ENCODE measurements at places on chromosomes 2 and 18. TPM values are rescaled to one million over a fixed set of nuclear protein-coding genes. Genes with fewer than 3 reads are reported as not detected.

ANKRD53 gene
- total RNA-seq = 0.33 TPM

DNA sequence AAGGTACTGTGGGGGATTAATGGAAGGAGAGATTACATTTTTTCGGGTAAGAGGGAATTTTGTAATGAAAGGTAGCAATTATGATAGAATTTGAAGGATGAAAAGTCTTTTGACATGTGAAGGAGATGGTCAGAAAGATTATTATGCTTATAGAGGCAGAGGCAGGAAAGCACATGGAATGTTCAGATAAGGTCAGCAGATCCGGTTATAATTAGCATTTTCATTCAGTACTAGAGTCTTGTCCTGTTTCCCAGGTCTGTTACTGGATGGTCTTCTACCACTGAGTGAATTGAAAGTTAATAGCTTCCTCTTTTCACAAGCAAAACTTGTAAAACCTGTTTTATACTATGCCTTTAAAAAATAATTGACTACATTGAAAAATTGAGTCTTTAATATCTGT is 116.9 kb downstream of the PHLPP1 start:
- H3K27ac ChIP-seq = no peak overlapping the region
- DNase-seq = no peak
- peaks cover 10% of the 10 kb centered on the region for H3K36me3 ChIP-seq
- H3K4me1 ChIP-seq = peaks cover 28% of the 10 kb centered on the region
- H3K4me3 ChIP-seq = no peak overlapping the region

TMEM37 gene
- total RNA-seq = 2.4 TPM

DNA sequence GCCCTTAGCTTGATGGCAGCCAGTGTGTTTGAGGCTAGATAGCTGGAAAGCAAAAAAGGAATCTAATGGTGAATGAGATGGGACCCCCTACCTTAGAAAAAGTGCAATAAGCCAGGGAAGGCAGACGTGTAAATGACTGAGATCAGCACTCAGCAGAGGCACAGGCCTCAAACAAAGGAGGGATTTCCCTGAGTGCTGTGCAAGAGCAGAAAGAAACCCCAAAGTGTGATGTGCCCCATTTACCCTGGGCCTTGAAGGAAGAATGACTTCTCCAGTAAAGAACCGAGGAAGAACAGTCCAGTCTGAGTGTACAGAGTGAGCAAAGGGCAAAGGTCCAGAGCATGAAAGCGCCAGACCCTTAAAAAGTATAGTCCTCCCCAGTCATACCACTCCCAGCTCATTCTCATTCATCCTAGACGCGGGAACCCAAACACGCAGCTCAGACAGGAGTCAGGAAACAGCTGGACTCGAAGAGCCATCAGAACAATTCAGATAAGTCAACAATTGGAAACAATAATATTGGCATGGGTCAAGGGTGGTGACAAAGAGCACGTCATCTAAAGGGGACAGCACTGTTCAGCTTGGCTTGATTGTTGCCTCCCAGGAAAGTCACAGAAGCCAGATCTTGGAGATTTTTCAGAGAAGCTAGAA is 121.7 kb downstream of the INO80D start:
- no peak overlapping the region for H3K27ac ChIP-seq
- no peaks in the 10 kb centered on the region for H3K36me3 ChIP-seq
- no peak overlapping the region for H3K4me3 ChIP-seq
- H3K4me1 ChIP-seq = no peaks in the 10 kb centered on the region
- no peak for DNase-seq
- peaks cover 3% of the 10 kb centered on the region for H3K27me3 ChIP-seq

YIPF4 gene
- total RNA-seq = 70.1 TPM

GRCh38 chr2:96843538-96844268 is at the start of gene ANKRD23:
Gene ANKRD23, minus strand, starts transcription at chr2:96844021. Its CDS starts 29 bp downstream, at chr2:96843992.
- H3K4me3 ChIP-seq = peak within 1 kb of the TSS; percentile 54
- no peaks in the 10 kb centered on the region for H3K27me3 ChIP-seq
- H3K27ac ChIP-seq = peak within 1 kb of the TSS; percentile 82
- peaks cover 63% of the 10 kb centered on the region for H3K4me1 ChIP-seq

DNA sequence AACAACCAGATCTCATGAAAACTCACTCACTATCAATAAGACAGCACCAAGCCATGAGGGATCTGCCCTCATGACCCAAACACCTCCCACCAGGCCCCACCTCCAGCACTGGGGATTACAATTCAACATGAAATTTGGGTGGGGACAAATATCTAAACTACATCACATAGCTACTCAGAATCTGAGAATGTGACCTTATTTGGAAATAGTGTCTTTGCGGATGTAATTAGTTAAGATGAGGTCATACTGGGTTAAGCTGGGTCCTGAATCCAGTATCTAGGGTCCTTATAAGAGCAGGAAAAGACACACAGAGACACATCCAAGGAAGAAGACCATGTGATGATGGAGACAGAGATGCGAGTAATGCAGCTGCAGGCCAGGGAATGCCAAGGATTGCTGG is 27.5 kb upstream of the REEP1 start:
- H3K4me3 ChIP-seq = no peak overlapping the region
- H3K4me1 ChIP-seq = peaks cover 19% of the 10 kb centered on the region

XPO1 gene
- 68.5 TPM for total RNA-seq

DNA sequence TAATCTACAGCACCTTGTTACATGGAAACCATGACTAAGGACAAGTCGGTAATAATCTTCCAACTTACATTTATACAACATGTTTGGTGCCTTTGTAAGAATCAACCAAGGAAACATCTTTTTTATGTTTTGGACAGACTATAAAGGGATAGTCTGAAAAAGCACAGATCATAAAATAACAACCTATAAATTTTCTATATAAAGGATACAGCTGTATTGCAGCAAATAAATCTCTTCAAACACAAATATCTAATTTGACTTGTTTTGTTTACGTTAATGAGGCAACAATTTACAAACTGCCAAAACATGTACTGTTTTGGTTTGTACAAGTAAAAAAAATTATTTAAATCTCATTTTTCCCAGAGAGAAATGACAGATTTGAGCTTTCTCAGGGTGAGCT is 92.5 kb downstream of the SRBD1 start:
- no peaks in the 10 kb centered on the region for H3K36me3 ChIP-seq
- no peak overlapping the region for H3K4me3 ChIP-seq
- H3K4me1 ChIP-seq = no peaks in the 10 kb centered on the region
- no peak overlapping the region for H3K27ac ChIP-seq
- DNase-seq = no peak
- H3K27me3 ChIP-seq = no peaks in the 10 kb centered on the region

Data from left ventricle myocardium inferior (tissue), 1 donor.